Effector memory CD8-positive, alpha-beta T cell (primary cell): ENCODE measurements at places on chromosomes 16 and 17.

DNA sequence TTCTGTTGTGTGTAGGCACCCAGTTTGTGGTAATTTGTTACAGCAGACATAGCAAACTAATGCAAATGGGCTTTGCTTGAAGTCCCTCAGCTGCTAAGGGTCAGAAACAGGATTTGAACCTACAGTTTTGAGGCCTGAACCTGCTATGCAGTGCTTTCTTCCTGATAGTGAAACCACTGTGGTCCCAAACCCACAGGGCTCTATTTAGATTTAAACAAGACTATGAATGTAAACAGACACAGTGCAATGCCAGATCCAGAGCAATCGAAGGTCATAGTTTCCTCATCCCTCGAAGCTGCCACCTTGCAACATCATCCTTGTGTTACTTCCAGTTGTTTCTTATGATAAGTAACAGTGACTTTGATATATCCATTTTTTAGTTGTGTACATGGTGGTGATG lies 630.2 kb downstream of the WWOX start:
- peaks cover 4% of the 10 kb centered on the region for H3K4me1 ChIP-seq
- no peaks in the 10 kb centered on the region for H3K36me3 ChIP-seq
- no peak overlapping the region for H3K27ac ChIP-seq
- DNase-seq = no peak
- no peak overlapping the region for H3K4me3 ChIP-seq

- H3K4me1 ChIP-seq = peaks cover 8% of the 10 kb centered on the region
- H3K4me3 ChIP-seq = no peak overlapping the region
- H3K36me3 ChIP-seq = no peaks in the 10 kb centered on the region
- H3K27ac ChIP-seq = no peak overlapping the region
- DNase-seq = no peak
- no peaks in the 10 kb centered on the region for H3K27me3 ChIP-seq
Observed at GRCh38 chr17:19242926-19243325, 5.8 kb downstream of the EPN2 start.

GRCh38 chr17:63960006-63960405 lies 12.7 kb downstream of the SCN4A start:
- DNase-seq = no peak
- no peak overlapping the region for H3K4me3 ChIP-seq
- H3K4me1 ChIP-seq = peaks cover 11% of the 10 kb centered on the region
- no peak overlapping the region for H3K27ac ChIP-seq
- no peaks in the 10 kb centered on the region for H3K36me3 ChIP-seq
- no peaks in the 10 kb centered on the region for H3K27me3 ChIP-seq

- no peaks in the 10 kb centered on the region for H3K27me3 ChIP-seq
- peaks cover 2% of the 10 kb centered on the region for H3K4me1 ChIP-seq
- H3K27ac ChIP-seq = peak overlapping the region; percentile 74
- no peak for DNase-seq
- H3K36me3 ChIP-seq = peaks cover 28% of the 10 kb centered on the region
Observed at GRCh38 chr17:65531256-65532100, 30.0 kb downstream of the AXIN2 start.

GRCh38 chr16:24681793-24682192 lies 47.7 kb upstream of the TNRC6A start:
- H3K27me3 ChIP-seq = peaks cover 45% of the 10 kb centered on the region
- no peak overlapping the region for H3K4me3 ChIP-seq
- no peak overlapping the region for H3K27ac ChIP-seq
- DNase-seq = no peak

- no peaks in the 10 kb centered on the region for H3K27me3 ChIP-seq
- no peak overlapping the region for H3K4me3 ChIP-seq
- DNase-seq = no peak
- H3K4me1 ChIP-seq = peaks cover 18% of the 10 kb centered on the region
Observed at GRCh38 chr16:53078765-53079485, 24.1 kb downstream of the CHD9 start.

DNA sequence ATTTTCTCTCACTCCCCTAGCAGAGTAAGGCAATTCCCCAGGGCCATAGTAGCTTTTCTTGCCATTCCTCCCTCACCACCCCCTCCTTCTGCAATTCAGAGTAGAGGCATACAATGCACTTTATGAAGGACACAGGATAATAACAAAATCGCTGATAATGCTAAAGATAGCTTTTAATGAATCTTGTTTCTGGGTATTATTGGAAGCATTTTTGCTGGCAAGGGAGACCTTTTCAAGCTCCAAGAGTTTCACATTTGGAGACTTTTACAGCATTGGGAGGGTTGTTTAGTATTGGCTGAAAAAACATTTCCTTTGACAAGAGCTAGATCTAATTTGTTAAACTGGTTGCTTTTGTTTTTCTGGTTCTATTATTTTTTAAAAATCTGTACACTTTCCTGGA lies 573.0 kb upstream of the C16orf82 start:
- no peak for DNase-seq
- H3K4me1 ChIP-seq = no peaks in the 10 kb centered on the region
- peaks cover 4% of the 10 kb centered on the region for H3K36me3 ChIP-seq
- H3K27me3 ChIP-seq = peaks cover 16% of the 10 kb centered on the region
- no peak overlapping the region for H3K27ac ChIP-seq

GRCh38 chr17:60301649-60302048 lies 90.3 kb downstream of the USP32 start:
- H3K27me3 ChIP-seq = no peaks in the 10 kb centered on the region
- no peak overlapping the region for H3K27ac ChIP-seq
- DNase-seq = no peak
- H3K36me3 ChIP-seq = no peaks in the 10 kb centered on the region
- H3K4me1 ChIP-seq = peaks cover 13% of the 10 kb centered on the region

DNA sequence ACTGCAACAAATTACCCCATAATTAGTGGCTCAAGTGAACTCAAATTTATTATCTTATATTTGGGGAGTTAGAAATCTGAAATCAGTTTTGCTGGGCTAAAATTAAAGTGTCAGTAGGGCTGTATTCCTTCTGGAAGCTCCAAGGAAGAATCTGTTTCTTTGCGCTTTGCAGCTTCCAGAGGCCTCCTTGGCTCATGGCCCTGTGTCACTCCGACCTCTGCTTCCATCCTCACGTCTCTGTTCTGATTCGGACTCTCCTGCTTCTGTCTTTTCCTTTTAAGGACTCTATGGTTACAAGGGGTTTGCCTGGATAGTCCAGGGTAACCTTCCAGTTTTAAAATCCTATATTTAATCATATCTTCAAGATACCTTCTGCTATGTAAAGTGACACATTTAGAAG lies 232.1 kb downstream of the CA10 start:
- no peak for DNase-seq
- H3K4me1 ChIP-seq = no peaks in the 10 kb centered on the region
- no peak overlapping the region for H3K27ac ChIP-seq
- no peaks in the 10 kb centered on the region for H3K36me3 ChIP-seq
- H3K27me3 ChIP-seq = no peaks in the 10 kb centered on the region

- H3K27me3 ChIP-seq = no peaks in the 10 kb centered on the region
- H3K4me1 ChIP-seq = peaks cover 22% of the 10 kb centered on the region
- H3K27ac ChIP-seq = peak within 1 kb of the TSS; percentile 100
- peaks cover 44% of the 10 kb centered on the region for H3K36me3 ChIP-seq
- peak within 1 kb of the TSS; percentile 99 for H3K4me3 ChIP-seq
- DNase-seq = peak; percentile 78
Observed at GRCh38 chr17:40647624-40648383, at the start of gene SMARCE1. SMARCE1 (minus strand) TSS chr17:40647818; CDS start chr17:40645802, 2,016 bp downstream.

GRCh38 chr17:76013377-76013932 lies 12.8 kb downstream of the CDK3 start:
- no peak overlapping the region for H3K4me3 ChIP-seq
- peak overlapping the region; percentile 83 for H3K27ac ChIP-seq
- no peaks in the 10 kb centered on the region for H3K27me3 ChIP-seq
- no peaks in the 10 kb centered on the region for H3K36me3 ChIP-seq

DNA sequence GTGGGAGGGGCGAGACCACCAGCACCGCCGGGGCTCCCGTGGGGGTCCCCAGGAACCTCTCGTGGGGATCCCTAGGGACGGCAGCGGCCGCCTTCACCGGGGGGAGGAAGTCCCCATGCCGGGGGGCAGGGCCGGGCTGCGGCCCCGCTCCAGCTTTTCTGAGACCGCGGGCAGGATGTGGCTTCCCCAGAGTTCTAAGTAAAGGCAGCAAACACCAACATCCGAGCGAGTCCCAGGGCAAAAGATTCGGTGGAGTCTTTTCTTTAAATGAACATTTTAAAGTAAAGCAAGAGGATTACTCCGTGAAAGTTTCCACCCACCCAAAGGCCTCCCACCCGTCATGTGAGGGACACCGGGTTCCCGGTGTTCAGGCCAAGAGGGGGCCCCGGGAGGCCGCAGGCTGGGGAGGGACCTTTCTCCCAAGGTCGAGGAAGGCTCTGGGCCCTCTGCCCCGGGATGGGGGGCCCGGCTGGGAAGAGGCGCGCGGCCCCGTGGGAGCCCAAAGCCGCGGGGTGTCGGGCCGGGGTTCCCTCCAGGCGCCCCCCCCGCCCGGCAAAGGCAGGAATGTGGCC lies 137.2 kb upstream of the RPH3AL start:
- peak overlapping the region; percentile 89 for H3K27ac ChIP-seq
- DNase-seq = peak; percentile 60
- peaks cover 28% of the 10 kb centered on the region for H3K36me3 ChIP-seq
- no peaks in the 10 kb centered on the region for H3K27me3 ChIP-seq

- no peak overlapping the region for H3K27ac ChIP-seq
- H3K4me3 ChIP-seq = no peak overlapping the region
- H3K36me3 ChIP-seq = no peaks in the 10 kb centered on the region
- peaks cover 27% of the 10 kb centered on the region for H3K27me3 ChIP-seq
- no peak for DNase-seq
Observed at GRCh38 chr16:66419527-66419926, 7.6 kb upstream of the BEAN1 start.

DNA sequence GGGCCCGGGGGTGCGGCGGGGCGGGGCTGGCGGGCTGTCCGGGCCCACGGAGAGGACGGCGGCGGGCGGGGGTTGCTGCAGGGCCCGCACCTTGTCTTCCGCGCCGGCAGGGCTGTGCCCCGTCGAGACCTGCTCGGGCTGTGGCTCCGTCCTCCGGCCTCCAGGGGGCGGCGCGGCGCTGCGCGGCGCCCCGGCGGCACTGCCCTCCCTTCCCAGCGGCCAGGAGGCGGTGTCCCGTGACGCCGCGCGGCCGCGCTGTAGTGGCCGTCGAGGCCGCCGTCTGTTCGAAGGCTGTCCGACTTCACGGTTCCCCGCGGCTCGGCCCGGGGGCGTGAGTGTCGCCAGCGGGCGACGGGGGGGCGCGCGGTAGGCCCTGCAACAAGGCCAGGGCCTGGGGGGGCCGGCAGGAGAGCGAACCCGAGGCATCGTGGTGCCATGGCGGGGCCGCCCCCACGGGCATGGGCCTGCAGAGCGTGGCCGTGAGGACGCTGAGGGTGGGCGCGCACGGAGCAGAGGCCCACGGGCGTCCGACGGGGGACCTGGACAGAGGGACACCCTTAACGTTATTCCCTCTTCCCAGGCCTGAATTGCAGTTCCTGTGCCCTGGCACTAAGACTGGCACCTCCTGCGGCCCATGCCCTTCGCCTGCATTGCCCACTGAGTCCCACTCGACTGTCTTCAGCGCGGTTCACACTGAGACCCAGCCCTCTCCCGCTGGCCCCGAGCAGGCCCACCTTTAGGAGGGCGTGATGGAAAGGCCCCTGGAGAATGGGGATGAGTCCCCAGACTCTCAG lies at the start of gene PLEKHG4:
Gene PLEKHG4, plus strand, starts transcription at position 237 of the 794 bp plus-strand sequence. Its CDS starts 513 bp downstream, at position 750.
- H3K36me3 ChIP-seq = peaks cover 12% of the 10 kb centered on the region
- H3K27me3 ChIP-seq = no peaks in the 10 kb centered on the region
- no peaks in the 10 kb centered on the region for H3K4me1 ChIP-seq
